NK-92 treated with Interleukin-12 subunit alpha and Interleukin-12 subunit beta, amount 100 ng/mL, for 24 hours (cell line): ENCODE measurements at places on chromosomes 6 and 20.

- DNase-seq = no peak
Observed at GRCh38 chr20:21821358-21821757, 115.9 kb downstream of the PAX1 start.

DNA sequence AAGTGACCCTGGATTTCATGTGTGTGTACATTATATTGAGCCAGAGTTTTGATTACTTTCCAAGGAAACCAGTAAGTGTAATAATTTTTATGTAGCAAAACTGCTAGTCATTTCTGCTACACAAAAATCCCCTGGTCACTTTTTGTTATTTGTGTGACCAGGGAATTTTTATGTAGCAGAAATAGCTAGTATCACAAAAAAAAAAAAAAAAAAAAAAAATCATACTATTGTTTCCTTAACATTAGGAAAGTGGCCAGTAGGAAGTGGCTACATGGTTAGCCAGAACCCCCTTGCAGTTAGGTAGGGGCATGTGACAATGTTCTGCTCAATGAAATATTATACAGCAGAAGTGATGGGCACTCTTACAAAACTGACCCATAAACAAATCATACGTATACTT lies 434.0 kb upstream of the BTBD3 start:
- no peak for DNase-seq

- no peak for DNase-seq
Observed at GRCh38 chr6:28929887-28930620, 6.3 kb upstream of the TRIM27 start.

DNA sequence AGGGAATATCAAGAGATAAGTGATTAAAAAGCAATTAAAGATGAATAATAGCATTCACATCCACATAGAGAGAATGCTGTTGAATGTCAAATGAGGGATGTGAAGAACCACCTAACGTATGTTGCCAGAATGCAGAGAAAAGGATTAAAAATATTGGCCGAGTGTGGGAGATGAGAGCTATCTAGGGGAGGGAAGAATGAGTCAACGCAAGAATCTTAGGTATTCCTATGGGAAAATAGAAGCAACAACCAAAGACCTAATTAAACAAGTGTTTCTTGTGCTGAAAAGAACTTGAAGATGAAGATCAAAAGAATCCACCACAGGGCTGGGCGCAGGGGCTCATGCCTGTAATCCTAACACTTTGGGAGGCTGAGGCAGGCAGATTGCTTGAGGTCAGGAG lies 12.2 kb upstream of the RSPH3 start:
- no peak for DNase-seq

GRCh38 chr6:132659082-132659481 lies at the start of gene TAAR1:
Gene TAAR1 (minus strand): TSS chr6:132659182. CDS start chr6:132646003, 13,179 bp downstream.
- DNase-seq = no peak

DNA sequence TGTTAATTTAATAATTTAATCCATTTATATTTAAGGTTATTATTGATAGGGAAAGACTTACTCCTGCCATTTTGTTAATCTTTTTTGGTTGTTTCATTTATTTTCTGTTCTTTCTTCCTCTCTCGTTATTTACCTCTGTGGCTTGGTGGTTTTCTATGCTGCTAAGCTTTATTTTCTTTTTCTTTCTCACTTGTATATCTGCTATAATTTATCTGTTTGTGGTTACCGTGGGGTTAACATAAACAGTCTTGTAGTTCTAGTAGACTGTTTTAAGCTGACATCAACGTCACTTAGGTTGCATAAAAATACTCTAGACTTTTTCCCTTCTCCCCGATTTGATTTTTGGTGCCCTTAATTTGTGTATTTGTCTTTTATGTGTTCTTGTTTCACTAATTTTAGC lies 381.3 kb upstream of the SPTLC3 start:
- no peak for DNase-seq

DNA sequence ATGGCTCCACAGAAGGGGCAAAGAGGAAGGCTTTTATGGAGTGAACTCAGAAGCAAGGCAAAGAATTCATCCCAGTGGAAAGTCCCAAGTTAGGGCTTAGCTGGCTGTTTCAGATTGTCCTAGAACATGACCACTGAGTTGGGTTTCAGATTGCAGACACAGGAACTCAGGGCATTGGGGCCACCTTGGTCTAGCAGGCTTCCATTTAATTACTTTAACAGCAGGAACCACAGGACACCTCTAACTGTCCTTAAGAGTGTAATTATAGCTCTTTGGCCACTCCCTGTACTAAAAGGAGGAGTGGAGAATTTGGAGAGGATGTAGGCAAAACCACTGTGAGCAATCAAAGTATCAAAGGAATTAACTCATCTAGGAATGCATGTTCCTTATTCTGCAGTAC lies 150.6 kb upstream of the AGPAT4 start:
- DNase-seq = no peak
